Neural progenitor cell (in vitro differentiated cells): ENCODE measurements at places on chromosomes 2 and 18. TPM values are rescaled to one million over a fixed set of nuclear protein-coding genes. Genes with fewer than 3 reads are reported as not detected.

Gene INSIG2
- 22.7 and 32.2 TPM in 2 replicates for total RNA-seq

Gene C2orf78
- 0.06 and 0.21 TPM in 2 replicates for total RNA-seq

Gene NRP2
- total RNA-seq = 27.8 and 32.0 TPM in 2 replicates

Gene CD28
- total RNA-seq = not detected in 2 replicates

Gene NPPC
- total RNA-seq = not detected in 2 replicates

Gene DHRS9
- total RNA-seq = not detected in 2 replicates

Gene TMEM37
- total RNA-seq = 0.74 and 1.0 TPM in 2 replicates

Gene PSMD14
- 117 and 152 TPM in 2 replicates for total RNA-seq

Gene TSN
- total RNA-seq = 64.9 and 86.9 TPM in 2 replicates

DNA sequence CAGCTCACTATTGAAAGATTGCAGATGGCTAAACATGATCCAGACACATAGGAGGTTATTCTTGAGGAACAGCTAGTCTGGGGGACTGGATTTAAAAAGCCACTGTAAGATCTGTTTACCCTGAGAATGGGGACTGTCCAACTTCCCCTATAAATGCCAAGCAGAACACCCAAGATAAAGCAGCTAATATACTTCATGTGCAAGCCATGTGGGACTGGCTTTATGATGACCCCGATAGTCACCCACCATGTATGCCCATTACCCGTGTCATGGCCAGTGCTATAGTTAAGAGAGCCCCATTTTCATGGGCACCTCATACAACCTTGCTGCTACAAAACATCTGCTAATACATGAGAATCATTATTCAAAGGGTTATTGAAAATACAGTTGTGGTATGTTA, 16.0 kb downstream of the YPEL5 start:
- DNase-seq = no peak

DNA sequence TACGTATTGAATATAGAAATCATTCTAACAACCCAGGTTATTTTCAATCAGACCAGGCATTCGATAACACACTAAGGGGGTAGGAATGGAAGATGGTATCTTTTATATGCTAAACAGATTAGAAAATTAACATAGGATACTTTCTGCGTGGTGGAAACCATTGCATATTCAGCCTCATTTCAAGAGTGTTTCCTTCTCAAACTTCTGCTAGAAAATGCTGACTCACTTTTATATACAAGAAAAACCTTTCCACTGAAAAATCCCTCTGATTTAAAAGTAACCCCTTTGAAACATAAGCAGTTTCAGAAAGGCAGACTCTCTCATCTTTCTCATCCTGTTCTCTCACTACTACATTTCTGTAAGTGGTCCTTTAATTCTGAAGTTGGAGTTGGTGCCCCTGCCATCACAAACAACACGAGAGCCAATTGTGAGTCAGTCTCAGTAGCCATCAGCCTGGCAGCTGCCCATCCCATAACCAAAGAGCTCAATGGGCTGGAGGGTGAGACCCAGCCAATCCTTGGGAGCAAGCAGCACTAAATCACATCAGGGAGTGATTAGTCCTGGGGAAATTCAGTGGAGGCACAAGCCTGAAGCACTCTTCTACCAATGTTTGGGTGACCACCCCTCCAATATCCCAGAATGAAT, 343.1 kb downstream of the CELF4 start:
- no peak for DNase-seq

DNA sequence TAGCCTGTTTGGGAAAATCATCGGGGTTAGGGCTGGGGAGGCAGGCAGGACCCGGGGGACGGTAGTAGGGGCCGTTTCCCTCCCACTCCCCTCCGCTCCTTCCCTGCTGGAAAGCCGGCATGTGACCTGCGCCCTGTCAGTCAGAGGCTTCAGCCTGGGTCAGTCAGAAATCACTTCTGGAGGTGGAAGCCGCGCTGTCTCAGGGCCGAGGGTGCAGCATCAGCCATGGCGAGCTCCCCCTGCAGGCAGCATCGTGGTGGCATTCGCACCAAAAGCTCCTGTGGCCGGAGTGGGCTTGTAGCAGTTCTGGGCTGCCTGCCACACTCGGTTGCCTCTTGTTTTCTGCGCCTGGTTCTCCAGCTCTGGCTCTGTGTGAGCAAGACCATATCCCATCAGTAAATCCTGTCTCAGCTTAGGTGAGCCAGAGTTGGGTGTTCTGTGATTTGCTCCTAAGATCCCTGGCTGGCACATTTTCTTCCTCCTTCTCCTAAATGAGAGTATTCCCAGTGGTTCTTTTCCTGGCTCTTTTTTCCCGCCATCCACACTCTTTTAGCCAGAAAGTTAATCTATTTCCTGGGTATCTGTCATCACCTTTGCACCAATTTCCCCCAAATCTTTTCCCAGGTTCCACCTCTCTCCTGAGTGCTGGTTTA, 123.9 kb upstream of the CD302 start:
- DNase-seq = peak; percentile 91

DNA sequence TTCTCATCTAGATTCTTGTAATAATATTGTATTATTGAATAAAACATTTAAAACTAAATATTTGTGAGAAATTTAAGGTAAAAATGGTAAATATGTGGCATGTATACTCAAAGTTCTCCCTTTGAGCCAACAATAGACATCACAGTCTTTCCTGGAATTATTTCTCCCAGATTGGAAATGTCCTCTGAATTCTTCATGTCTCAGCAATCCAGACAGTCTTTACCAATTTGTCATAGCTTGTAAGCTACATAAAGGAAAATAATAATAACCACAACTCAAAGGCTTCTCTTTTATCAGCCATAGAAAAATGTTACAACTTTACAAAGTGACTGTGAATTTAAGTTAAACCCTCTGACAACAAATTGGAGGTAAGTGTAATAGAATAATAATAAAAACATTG, 784.9 kb downstream of the EPHA4 start:
- DNase-seq = no peak

GRCh38 chr18:78975699-78976335, 3.8 kb upstream of the SALL3 start:
- no peak for DNase-seq

- no peak for DNase-seq
Measured at GRCh38 chr2:238434846-238435751, 8.4 kb downstream of the ASB1 start.

GRCh38 chr2:233163486-233164103, 87.9 kb upstream of the ATG16L1 start:
- no peak for DNase-seq

DNA sequence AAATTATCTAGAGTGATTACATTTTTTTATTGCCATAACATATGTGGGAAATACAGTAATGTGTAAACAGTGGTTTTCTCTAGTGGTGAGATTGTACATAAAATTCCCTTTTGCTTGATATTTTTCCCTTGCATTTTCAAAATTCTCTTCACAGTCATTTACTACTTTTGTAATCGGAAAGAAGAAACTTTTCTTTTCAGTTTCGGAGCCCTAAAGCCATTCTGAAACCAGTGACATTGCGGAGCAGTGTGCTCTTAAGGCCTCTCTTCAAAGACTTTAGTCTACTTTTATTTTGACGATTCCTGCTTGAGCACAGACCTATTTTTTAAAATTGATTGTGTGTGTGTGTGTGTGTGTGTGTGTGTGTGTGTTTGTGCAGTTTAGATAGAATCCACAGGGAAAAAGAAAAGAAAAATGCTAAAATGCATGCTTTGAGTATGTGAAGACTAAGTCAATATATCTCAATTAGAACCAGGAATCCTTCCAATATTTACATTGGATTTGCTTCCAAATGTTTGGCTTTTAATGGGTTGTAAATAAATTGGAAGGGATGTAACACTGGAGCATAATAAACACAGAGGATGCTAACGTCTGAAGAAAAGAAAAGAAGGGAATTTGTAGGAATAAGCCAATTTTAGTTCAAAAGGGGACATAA, 357.4 kb downstream of the RND3 start:
- DNase-seq = no peak

GRCh38 chr2:235594041-235594440, 100.2 kb downstream of the AGAP1 start:
- peak; percentile 80 for DNase-seq

DNA sequence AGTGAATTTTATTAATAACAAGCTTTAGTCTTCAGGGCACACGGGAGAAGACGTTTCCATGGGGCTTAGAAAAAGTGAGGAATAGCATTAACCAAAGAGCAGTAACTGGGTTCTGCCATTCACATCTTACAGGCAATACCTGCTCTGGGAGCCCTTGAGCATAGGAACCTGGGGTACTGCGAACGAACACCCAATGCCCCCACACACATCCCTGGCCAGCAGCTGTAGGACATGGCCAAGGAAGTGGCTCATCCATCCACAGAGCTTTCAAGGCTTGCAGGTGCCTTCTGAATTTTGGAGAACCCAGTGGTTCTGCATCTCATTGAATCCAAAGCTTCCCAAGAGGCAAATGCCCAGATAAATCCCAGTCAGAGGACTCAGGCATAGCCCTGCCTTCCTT, 152.2 kb downstream of the MYT1L start:
- DNase-seq = no peak

GRCh38 chr2:233210843-233211547, 40.5 kb upstream of the ATG16L1 start:
- no peak for DNase-seq

DNA sequence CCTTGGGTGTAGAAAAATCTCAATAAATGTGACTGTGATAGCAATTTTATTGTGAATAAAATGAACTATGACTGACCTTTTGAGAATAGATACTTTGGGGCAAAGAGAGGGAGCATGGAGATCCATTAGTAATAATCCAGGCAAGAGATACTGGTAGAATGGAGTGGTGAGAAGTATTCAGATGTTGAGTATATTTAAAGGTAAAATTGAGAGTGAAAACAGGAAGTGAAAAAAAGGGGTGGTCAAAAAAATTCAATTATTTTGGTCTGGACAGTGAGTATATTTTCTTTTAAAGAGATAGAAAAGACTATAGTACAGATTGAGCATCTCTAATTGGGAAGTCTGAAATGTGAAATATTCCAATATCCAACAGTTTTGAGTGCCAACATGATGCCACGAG, 1515.6 kb upstream of the NXPH2 start:
- no peak for DNase-seq

GRCh38 chr2:69482471-69482870, 45.2 kb upstream of the NFU1 start:
- DNase-seq = no peak

DNA sequence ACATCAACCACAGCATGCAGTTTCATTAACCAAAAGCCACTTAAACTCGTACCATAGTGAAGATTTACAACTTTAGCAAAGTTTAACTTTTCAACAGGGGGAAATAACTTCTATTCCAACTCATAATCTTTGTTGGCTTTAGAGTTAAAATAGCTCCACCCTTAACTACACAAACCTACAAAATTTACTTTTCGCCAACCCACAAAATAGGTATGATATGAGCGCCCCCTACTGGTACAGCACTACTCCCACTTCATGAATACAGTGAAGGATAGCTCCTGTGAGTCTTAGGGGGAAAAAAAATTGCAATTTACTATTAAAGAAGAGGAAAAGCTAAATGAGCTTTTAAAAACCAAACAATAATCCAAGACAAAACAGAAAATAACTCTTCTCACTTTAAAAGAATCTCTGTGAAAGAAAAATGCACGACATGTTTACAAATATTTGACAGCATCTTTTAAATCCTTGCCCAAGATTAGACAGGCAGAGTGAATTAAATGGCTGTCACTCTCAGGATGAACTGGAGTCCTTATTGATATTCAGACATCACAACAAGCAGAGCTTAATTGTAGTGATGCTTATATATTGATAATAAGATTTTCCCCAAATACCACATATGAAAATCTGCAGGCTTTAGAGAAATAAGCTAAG, 32.2 kb downstream of the TMEFF2 start:
- DNase-seq = peak; percentile 73

DNA sequence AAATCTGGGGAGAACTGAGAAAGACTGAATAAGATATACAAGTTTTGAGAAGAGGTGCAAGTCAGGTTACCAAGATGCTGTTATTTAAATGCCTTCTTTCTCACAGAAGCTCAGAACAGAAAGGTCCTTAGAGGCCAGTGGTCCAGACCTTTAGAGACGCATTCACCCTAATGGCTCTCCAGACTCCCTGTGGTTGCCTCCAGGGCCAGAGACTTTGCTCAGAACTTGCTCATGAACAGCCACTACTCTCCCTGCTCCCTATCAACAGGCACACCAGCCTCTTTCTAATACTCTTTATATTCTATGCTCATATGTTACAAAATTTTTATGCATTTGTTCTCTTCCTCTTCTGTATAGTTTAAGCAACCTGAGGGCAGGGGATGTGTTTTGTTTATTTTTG, 349.0 kb upstream of the TNP1 start:
- DNase-seq = no peak

DNA sequence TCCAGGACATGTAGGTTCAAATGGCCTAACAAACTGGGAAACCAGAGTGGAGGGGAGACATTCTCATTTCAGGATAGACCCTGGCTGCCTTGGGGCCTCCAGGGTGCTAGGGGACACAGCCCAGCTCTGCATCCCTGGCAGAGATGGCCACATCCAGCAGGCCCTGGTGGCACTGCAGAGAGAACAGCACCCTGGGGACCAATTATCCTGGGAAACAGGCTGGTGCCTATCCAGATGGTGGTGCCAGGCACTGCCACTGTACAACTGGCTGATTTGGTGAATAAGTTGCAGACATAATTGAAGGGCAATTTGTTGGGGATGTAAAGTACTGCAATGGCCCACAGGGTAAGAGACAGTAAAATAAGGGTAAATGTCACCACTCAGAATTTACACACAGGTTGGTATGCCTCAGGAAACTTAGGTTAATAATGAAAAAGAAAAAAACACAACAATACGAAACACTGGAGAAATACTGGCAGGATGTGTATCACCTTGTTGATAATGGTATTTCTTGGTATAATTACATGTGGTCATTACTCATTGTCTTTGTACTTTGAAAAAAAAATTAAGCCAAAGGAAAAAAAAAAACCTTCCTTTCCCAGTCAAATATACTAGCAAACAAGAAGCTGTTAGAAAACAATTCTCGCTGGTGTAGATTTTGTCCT, 12.8 kb upstream of the SFTPB start:
- no peak for DNase-seq

DNA sequence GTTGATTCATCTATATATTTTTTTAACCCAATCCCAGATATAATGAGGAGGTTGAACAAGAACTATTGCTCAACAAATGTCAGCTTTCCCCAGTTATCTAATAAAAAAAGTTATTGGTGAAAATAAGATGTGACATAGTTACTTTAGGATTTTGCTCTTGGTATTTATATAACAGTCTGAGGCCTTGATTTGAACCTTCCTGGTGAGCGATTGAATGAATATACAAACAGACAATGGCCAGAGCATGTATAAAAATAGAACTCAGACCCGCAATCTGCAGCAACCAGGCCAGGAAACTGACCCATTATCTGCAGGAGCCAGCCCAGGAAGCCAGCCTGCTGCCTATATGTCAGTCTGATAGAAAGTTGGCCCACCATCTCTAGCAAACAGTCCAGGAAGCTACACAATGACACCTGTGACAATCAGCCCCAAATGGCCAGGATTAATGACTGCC, 81.6 kb downstream of the HS6ST1 start:
- DNase-seq = no peak

DNA sequence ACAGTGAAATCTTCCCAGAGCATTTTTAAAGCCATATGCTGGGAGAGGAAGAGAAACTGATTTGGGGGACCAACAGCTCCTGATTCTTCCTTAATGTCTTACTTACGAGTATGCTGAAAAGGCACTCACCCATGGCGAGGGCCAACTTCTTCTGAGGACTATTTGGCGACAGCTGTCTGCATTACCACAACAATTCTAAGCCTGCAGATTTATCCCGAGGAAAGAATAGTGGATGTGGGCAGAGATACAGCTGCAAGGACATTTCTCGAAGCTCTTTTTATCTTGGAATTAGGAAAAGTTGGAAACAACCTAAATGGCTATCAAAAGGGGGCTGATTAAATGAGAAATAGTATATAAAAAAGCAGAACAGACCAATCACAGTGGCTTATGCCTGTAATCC, 40.3 kb upstream of the FHL2 start:
- no peak for DNase-seq
